ENCODE measurements at places on chromosomes 11 and 22.

- peak; percentile 25 for DNase-seq
Measured at GRCh38 chr11:64809781-64810241, 540 bp downstream of the MEN1 start.

GRCh38 chr22:41534219-41534618, 10.1 kb downstream of the POLR3H start:
- DNase-seq, result no peak

DNA sequence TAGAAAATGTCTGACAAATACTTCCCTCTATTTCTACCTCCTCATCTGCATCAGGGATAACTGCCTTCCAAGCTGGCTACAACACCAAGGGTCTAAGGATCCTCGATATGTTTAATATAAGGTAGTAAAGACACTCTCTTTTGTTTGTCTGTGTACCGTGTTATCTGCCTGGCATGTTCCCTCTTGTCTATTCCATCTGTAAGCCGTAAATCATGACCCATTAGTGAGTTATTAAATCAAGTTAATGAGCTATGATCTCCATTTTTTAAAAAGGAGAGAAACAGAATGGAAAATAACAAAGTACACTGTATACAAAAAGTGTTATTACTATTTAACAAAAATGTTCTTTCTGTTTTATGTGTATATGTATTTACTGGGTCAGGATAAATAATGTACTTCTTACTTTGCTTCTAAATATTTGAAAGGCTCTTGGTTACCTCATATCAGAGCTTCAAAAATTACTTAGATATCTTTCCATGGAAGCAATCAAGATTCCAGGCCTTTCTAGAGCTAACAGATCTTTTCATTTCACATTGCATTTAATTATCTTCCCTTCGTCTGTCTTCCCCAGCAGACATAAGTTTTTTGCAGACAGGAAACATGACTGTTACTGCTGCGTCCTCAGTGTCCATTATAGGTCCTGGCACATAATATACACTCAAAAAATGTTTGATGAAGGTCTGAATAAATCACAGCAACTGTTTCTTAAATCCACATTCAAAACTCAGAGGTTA, 342.6 kb upstream of the CCDC90B start:
- no peak for DNase-seq

DNA sequence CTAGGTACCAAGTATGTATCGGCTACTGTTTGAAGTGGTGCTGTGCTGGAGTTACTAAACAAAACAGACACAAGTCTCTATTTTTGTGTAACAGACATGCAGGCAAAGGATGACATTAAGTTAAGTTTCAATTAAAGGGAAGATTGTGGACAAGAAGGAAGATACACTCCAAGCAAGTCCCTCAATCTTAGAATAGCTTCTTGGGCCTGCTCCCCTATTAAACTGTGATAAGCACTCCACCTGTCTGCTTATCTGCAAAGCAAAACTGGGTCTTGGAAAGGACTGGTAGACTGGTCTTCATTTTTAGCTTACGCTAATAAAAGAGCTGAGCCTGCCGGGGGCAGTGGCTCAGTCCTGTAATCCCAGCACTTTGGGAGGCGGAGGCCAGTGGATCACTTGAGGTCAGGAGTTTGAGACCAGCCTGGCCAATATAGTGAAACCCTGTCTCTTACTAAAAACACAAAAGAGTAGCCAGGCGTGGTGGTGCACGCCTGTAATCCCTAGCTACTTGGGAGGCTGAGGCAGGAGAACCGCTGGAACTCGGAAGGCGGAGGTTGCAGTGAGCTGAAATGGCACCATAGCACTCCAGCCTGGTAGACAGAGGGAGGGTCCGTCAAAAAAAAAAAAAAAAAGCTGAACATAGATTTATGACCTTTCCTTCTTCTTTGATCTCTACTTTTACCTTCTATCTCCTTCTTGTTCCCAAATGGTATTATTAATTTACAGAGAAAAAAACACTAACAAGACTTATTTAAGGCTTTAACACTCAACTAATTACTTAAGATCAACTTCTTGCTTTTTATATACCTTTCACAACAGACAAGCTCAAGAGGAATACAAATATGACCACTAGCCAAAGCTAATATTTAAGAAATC, 4.1 kb downstream of the DDX17 start:
- DNase-seq, result no peak

GRCh38 chr11:61369372-61370348, 7.5 kb downstream of the TMEM138 start:
- DNase-seq, result no peak

GRCh38 chr11:122727101-122727929, 71.8 kb downstream of the UBASH3B start:
- peak; percentile 59 for DNase-seq

DNA sequence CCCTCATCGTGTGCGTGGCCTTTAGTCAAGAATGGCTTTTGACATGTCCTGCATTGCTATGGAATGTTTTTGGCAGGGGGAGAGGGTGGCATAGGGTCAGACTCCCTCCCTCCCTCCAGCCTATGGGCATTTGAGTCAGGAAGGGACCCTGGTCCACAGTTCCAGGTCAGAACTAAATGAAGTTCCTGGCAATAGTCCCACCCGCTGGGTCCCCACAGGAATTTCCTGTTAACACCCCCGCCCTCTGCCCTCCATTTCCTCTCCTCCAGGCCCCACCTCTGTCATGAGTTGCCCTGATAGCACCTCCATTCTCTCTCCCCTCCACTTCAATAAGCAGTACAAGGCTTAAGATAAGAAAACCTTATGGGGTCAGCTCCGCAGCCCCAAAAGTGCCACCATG, 40.8 kb upstream of the LMO2 start:
- DNase-seq, result no peak

DNA sequence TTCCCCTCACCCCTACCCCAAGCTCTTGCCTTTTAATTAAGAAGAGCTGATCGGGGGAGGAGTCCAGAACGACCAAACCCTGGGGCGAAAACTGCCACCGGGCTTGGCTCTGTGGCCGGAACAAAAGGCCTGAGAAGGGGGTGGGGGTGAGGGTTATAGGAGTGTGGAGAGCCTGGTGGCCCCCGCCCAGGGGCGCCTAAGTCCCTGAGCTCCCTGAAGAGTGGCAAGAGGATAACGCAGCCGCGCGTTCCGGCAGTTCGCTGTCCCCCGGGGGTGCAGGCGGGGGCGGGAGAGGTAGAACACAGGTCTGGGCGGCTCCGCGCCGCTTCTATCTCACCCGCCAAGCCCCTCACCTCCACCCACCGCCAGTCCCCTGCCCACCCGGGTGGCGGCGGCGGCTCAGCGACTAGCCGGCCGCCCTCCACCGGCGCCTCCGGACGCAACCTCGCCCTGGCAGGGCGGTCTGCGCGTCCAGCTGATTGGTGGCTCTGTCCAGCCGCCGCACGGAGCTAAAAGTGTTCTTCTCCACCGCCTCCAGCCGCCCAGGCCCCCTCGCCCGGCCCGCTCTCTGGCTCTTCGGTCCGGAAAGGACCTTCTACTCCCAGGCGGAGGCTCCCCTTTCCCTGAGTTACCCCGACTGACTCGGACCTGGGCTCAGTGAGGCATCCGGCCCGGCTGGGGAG, 18.7 kb upstream of the BDNF start:
- DNase-seq, result no peak

GRCh38 chr11:26860091-26860780, 133.7 kb upstream of the FIBIN start:
- DNase-seq, result no peak

DNA sequence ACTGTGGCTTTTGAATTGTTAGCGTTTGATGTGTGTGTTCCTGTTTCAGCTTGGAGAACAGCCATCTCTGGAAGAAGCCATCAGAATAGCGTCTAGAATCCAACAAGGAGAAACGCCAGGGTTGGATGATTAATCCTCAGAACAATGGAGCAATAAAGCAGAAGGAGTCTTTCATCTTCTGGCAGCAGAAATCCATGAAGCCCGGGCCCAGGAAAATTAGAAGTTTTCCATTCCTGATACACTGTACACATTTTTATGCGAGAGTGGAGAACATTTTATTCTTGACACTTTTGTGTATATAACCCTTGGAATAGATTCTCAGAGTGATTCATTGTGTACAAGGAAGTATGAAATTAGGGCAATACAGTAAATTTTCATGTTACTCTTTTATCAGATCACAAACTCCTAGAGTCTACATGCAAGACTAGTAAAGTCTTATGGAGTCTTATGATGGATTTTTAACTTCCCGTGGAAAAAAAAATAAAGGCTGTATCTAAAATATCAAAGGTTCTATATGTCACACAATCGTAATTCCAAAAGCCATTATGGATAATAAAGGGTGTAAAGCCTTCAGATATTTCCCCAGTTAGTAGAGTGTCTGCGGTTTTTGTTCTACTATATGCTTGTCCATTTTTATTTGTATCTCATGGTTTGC, 45.9 kb upstream of the WEE1 start:
- no peak for DNase-seq

DNA sequence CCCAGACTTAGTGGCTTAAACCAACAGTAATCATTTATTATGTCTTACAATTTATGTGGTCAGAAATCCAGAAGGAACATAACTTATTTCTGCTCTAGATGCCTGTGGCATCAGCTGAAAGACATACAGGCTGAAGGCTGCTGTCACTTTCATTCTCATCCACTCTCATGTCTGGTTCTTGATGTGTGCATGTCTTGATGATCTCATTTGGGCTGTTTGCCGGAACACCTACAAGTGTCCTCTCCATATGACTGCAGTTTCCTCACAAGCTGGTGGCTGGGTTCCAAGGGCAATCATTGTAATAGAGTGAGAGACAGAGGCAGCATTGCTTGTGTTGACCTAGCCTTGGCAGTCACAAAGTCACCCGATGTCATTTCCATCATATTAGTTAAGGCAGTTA, 1375.9 kb upstream of the RAG2 start:
- no peak for DNase-seq

GRCh38 chr11:46100670-46101069, 20.6 kb downstream of the PHF21A start:
- DNase-seq, result no peak

DNA sequence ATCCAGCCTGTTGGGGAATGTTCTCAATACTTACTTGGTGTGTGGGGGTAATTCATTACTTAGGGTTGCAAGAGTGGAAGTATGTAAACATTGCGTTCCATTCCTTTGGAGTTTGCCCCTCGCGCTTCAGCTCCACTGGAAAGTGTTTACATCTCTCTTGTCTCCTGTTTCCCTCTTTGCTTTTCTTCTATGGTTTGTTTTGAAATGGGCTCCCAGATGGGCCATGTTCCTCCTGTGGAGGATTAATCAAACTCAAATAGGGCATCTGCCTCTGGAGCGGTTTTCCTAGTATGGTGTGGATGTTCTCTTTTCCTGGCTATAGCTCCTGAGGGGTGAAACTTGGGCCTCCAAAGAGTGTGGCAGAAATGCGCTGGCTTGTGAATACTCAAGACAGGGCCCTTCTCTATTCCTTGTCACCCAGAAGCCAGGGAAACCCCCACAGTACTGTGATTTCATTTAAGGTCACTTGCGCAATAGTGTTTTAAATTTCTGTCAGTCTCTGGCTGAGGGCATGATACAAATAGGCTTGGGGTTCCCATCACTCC, 51.9 kb downstream of the CD44 start:
- DNase-seq, result no peak

DNA sequence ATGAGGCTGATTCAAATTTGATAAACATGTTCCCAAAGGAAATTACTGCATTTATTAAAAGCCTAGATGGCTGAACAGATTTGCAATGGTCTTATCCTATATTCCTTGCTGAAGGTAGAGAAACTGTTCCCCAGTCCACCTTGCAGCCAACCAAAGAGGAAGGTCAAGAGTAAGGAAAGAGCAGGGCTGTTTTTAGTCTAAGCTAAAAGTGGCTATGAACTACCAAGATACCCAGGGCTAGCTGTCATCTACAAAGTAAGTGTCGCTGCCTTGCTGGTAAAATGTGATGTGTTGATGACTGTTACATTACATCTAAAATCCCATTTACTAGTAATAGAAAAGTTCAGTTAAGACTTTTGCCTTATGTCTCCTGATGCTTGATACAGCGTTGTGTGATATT, 290.1 kb upstream of the MPPED2 start:
- DNase-seq, result no peak

DNA sequence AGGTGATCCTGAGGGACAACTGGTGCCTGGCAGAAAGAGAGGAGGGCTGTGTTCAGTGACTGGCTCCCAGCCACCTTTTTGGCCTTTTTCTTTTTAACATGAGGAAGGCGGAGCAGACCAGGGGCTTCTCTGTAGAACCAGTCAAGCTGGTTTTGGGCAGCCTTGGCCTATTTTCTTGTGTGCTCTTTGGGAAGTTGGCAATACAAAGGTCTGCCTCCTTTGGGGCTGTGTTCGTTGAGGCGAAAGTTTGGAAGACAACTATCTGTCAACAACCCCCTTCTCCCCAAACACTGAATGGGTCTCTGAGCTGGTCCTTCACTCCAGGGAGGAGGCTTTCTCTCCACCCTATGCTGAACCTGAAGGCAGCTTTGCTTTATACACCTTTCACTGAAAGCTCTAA, 8.5 kb downstream of the MARK2 start:
- DNase-seq, result no peak

GRCh38 chr22:30485362-30485988, 13.7 kb upstream of the SEC14L3 start:
- DNase-seq, result peak; percentile 81

DNA sequence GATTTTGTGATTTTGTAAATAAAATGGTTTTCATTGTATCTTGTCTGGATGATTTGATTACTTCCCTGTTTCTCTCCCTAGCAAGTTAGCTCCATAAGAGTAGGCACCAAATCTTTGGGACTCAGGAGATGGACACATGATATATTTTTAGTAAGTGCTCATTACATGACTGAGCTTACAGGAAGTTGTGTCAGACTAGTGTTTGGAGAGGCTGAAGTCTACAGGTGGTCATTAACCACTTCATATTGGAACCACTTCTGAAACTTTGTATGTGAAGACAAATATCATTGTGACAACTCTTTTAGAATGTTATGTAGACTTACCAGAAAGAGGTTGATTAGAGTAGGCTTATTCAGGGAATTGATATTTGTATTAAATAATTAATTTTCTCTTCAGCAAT, 19.1 kb downstream of the ARHGAP42 start:
- no peak for DNase-seq

DNA sequence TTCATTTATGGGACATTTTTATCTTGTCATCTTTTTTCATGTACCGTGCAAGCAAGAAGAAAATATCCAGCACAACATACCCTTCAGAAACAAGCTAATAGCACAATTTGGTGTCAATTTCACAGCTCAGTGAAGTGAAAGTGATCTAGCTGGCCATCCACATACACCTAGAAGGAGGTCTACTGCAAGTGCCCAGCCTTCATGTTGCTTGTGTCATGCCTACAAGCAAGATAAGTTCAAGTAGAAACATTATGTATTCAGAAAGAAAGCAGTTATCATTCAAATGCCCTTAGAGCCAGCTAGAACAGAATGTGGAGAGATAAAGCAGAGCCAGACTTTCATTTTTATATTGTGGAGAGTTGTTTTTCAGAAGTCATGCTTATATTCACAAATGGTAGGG, 325.7 kb upstream of the PITPNB start:
- no peak for DNase-seq
